ENCODE measurements at places on chromosomes 5 and 9. TPM values are rescaled to one million over a fixed set of nuclear protein-coding genes. Genes with fewer than 3 reads are reported as not detected.

GRCh38 chr9:86665416-86665815 is 281.9 kb downstream of the GAS1 start:
- DNase-seq: no peak

The SLC6A19 gene
- total RNA-seq: 2.6 TPM

GRCh38 chr5:106640511-106640910 is 1030.2 kb downstream of the EFNA5 start:
- DNase-seq: no peak

DNA sequence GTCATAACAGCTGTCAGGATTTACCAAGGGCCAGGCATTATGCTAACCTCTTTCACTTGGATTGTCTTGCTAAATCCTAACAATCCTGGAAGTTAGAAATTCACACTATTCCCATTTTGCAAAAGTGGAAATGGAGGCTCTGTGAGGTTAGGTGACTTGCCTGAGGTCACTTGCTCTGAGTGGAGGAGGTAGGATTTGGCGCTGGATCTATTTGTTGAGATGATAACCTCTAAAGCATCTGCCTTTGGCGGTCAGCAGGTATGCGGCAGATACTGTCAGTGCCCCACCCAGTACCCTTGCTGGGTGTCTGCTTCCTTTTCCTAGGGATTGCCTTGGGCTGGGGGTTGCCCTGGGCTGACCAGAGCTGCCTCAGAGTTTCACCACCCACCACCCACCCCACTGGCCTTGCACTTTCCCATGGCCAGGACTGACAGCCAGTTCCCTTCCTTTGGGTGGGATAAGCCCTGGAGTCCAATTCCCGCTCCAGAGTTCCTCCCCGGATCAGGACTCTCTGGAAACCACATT is 164.8 kb upstream of the MSX2 start:
- no peak for DNase-seq

The GADD45G gene
- 1.8 TPM for total RNA-seq

GRCh38 chr5:139388198-139388821 is 1.4 kb downstream of the MZB1 start:
- no peak for DNase-seq

DNA sequence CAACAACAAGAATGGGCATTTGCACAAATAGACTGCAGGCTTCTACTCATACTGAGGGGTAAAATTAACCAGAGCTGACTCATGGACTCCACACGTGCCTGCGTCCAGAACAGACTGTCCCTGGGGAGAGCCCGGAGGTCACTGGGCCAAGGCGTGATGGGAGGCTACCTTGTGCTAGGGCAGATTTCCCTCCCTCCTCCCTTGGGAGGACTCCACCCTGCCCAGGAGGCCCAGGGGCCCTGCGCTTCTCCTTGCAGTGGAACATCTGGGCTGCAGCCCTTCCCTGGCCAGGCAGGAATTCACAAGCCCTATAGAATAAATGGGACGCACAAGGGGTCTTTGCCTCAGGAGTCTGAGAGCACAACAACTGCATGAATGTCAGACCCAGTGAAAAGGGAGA is 35.6 kb downstream of the IRX2 start:
- DNase-seq: no peak

DNA sequence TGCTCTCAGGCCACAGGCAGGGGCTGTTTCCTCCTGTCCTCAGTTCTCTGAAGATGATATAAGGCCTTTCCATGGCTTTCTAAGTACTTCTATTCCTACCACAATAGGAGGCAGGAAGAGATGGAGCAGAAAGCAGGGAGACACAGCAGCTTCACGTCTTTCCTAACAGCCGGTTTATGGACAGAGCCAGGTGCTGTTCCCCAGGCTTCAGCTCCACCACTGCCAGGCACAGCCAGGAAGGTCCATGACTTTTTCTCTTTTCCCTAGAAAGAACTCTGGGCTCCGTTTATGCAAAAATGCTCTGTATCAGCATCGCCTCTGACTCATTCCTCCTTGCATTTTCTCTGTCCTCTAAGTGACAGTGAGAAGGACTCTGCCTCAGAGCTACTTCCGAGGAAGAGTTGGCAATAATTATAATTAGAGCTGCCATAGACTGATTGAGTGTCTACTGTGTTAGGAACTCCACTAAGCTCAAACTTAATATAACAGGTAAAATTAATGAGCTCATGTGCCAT is 478.5 kb downstream of the RASEF start:
- DNase-seq: no peak

- no peak for DNase-seq
These were observed 374.6 kb downstream of the OSTF1 start for GRCh38 chr9:75462866-75463265.

GRCh38 chr5:120609570-120609969 is 145.5 kb downstream of the PRR16 start:
- no peak for DNase-seq

The SPATA31A3 gene
- total RNA-seq: not detected

DNA sequence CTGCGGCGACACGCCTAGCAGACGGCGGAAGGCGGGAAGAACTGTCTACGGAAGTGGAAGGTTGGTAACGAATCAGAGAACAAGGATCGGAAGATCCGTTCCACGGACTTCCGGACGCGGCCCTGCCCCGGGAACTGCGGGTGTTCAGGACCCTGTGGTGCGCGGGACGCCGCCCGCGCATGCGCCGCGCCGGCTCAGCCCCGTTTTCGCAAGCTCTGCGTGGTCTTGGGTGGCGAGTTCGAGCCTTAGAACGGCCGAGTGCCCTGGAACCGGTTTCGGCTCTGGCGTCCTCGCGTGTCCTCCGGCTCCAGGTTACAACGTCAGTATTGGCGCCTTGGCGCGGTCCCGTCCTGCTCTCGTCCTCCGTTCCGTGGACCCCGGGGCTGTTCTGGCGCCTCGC is 515 bp upstream of the RNU6ATAC start:
- no peak for DNase-seq

GRCh38 chr5:141951332-141951781 is 6.6 kb downstream of the PCDH12 start:
- no peak for DNase-seq

GRCh38 chr9:112198646-112199045 is 23.5 kb upstream of the SUSD1 start:
- no peak for DNase-seq

DNA sequence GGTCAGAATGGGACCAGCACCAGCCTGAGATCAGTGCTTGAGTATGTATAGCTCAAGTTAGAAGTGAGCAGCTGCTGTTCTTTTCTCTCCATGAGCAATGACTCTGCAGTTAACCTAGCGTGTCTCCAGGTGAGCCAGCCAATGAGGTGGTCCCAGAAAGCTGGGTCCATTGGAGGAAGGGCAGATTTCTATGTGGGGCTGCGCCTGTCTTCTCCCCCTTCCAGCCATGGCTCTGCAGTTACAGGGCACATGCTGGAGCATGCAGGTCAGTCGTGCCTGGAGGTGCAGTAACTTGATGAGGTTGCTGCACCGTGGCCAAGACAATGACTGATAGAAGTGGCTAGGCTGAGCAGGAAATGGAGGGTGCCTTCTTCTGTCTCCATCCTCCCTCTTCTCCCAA is 29.6 kb upstream of the CXCL14 start:
- DNase-seq: no peak

DNA sequence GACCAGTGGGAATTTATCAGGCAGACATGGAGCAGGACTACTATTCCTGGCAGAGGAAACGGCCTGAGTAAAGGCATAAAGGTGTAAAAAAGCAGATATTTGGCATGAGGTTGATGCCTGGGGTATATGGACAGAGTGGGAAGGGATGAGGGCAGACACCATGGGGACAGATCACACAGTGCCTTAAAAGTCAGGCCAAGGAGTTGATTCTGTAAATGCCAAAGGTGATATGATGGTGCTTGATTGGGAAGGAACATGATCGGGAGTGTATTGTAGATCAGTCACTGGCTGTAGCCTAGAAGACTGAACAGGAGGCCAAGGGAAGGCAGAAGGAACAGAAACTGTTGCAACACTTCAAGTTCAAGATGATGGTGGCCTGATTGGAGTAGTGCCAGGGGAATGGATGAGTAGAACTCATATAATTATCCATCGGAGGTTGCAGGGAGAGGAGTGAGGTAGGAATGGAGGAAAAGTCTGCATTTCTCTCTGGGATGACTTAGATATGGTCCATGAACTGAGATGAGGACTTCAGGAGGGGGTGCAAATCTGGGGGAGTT is 594.3 kb upstream of the KLF4 start:
- no peak for DNase-seq

DNA sequence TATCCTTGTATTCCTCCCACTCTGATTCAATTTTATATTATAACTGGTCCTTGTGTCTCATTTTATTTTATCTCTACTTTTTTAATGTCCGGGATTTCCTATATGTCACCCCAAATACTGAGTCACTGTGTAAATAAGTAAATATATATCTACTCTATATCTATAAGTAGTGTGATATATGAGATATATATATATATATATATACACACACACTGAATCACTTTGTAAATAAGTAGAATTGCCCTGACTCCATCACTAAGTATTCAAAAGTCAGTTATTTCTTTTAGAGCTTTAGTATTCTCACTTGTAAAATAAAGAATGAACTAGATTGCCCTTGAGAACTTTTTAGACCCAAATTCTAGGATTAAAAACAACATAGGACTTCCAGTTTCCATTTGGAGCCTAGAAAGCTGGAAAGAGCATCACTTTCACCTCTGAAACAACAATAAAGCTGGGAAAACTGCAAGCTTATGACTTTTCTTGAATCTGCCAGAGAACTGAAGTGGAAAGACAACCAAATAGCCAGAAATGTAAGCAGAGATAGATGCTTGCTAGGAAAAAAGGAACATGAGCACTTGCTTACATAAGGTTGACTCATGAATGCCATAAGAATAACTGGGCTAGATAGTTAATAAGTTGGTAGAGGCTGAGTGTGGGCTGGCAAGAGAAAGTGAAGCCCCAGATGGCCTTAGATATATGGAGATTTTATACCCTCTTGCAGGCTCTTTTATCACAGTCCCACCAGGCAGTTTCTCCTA is 171.1 kb upstream of the TLX3 start:
- no peak for DNase-seq

DNA sequence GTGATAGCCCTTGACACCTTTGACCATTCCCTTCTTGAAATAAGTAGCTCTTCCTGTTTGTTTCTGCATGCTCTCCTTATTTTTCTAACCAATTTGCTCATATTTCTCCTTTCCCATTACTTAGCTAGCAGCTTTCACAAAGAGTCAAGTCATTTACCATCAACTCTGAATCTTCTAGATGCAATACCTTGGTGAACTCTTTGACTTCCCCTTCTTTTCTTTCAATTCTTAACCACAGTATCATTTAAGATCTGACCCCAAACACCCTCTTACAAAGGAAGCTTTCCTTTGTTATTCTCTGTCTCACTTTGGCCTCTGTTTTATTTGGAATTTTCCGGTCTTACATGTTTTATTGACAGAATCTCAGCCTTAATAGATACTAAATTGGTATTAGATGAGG is 14.0 kb downstream of the NFX1 start:
- DNase-seq: no peak

The SLC6A7 gene
- not detected for total RNA-seq

- no peak for DNase-seq
These were observed 61.2 kb upstream of the RXRA start for GRCh38 chr9:134265078-134265477.

GRCh38 chr9:7791394-7791793 is 8.2 kb downstream of the DMAC1 start:
- DNase-seq: no peak

GRCh38 chr5:149063017-149063687 is at the start of gene SH3TC2:
Gene SH3TC2 (minus strand): TSS chr5:149063062. CDS start chr5:149063022, 40 bp downstream.
- DNase-seq: peak; percentile 22

The CACFD1 gene
- total RNA-seq: 56.2 TPM

The ADAMTS12 gene
- 7.8 TPM for total RNA-seq

- no peak for DNase-seq
These were observed 416.8 kb downstream of the NFIB start for GRCh38 chr9:13896922-13897835.

The GRIN3A gene
- total RNA-seq: 0.42 TPM

GRCh38 chr5:151799407-151799806 is 27.7 kb downstream of the G3BP1 start:
- DNase-seq: no peak

GRCh38 chr9:111599092-111599954 is at the start of gene PTGR1:
Gene PTGR1 (minus strand): TSS chr9:111599647. CDS start chr9:111597422, 2,225 bp downstream.
- DNase-seq: peak; percentile 40

- DNase-seq: no peak
These were observed 216.0 kb downstream of the KDM4C start for GRCh38 chr9:6973762-6974161.

GRCh38 chr9:124766815-124767554 is 4.1 kb downstream of the NR6A1 start:
- DNase-seq: no peak

- peak; percentile 74 for DNase-seq
These were observed 2.9 kb upstream of the FOXD1 start for GRCh38 chr5:73451224-73452130.

- no peak for DNase-seq
These were observed at the start of gene PRDM12 for GRCh38 chr9:130664251-130665028. Gene PRDM12 (plus strand): TSS chr9:130664594. CDS start chr9:130664654, 60 bp downstream.

- DNase-seq: no peak
These were observed 1.1 kb downstream of the IPO11 start for GRCh38 chr5:62413711-62414110.

GRCh38 chr5:17436350-17436749 is 61.7 kb upstream of the TAF11L2 start:
- no peak for DNase-seq

DNA sequence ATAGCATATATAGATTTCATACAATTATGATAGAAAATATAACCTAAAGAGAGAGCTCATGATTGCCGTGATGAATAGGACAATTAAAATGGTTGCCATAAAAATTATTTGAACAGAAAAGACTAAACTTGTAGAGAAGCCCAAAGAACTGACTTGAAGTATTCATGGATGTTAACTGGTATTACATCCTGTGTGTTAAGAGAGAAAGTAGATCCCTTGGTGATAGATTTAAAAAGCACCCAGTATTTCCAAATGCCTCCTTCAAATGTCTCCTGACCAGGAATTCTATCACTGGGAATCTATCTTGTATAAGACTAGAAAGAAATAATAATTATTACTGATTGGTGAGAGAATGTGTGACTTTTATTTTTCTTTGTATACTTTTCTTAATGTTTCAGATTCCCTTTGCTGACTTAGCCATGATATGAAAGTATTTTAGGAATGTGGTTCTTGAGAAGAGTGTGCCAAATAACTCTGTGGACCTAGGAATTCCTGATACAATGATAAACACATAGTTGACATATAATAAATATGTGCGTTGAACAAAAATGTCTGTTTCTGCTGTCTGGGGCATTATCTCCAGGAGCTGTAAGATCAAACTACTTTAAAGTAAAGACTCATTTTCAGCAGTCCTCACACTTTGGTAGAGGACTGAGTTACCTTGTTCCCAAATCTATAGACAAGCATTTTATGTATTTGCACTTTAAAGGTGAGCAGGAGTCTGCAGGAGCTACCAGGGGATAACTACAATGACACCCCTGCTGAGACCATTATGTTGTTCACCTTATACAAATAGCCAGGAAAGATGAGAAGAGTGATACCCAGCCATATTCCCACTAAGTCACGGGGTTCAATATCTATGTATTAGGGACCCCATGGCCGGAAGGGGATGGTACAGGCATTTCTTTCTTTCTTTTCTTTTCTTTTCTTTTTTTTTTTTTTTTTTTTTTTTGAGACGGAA is 211.1 kb upstream of the TLE4 start:
- no peak for DNase-seq

The GAS1 gene
- total RNA-seq: 4.0 TPM

- no peak for DNase-seq
These were observed 16.6 kb upstream of the TGFBI start for GRCh38 chr5:136012041-136012804.

The IRGM gene
- not detected for total RNA-seq

GRCh38 chr5:159837860-159838259 is 78.4 kb upstream of the ADRA1B start:
- DNase-seq: no peak
